Stimulated activated CD4-positive, alpha-beta T cell treated with anti-CD3 and anti-CD28 coated beads, Interleukin-2, amount 100 ng/mL, for 48 hours (primary cell): ENCODE measurements at places on chromosomes 12 and 14.
A peak's percentile ranks its signal among the peaks of the same experiment; 100 is the strongest.

DNA sequence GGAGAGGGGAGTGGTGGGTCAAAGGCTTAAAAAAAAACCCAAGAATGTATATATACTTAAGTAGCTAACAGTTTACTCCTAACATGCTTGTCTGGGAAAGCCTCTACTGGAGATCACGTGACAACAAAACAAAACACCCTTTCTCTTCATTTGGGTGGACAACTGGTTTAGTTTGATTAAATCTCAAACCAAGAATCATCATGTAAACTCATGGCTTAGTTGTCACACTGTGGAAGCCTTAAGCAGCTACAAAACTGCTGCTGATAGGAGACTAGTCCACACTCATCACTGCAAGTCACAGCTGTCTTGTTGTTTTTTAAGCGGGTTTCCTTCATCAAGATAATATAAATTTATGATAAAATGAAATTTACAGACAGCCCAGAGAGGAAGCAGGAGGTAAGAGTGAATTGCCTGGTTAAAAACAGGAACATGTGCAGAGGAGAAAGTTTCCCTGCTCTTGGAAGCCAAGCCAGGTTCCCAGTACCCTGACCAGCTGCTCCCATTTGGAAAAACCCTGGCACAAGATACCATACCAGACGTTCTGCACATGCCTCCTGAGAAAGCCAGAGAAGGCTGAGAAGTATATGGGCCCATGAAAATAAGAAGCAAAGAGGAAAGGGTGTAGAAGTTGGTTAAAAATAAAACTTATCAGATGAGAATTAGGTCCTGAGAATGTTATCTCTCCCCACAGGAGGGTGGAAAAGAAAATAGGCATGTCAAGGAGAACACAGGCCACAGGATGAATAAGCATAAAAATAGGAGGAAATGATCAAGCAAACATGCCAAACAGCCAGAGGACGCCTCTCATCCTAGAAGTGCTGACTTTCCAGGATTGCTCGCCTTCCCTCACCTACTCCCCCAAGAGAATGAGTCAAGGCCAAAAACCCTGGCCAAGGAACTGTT is 34.0 kb downstream of the EGLN3 start:
- no peak for DNase-seq

DNA sequence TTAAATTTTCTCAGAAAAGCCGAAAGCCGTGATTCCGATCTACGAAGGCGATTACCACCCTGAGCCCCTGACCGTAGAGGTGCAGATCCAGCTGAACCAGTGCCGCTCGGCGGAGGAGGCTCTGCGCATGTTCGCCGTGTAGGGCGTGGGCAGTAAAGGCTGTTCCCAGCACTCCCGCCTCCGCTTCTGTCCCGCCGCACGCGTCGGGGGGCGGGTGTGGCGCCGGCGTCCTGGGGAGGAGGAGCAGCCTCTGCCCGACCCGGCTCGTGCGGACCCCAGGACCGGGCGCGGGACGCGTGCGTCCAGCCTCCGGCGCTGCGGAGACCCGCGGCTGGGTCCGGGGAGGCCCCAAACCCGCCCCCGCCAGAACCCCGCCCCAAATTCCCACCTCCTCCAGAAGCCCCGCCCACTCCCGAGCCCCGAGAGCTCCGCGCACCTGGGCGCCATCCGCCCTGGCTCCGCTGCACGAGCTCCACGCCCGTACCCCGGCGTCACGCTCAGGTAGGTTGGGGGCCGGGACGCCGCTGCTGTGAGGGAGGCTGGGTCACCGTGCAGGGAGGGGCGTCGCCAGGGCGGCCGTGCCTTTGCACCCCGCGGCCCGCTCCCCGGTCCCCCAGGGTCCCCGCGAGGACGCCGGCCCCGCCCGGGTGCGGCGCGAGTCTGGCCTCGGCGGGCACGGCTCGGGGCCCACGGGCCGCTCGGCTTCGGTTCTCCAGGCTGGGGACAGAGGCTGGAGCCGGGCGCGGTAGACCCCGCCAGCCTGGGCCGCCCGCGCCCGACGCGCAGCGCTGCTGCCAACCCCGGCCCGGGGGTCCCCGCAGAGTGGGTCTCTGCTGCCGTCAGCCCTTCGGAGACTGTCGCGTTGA is at the start of gene B3GNT4:
Gene B3GNT4 (plus strand): TSS at position 409 of the 866 bp plus-strand sequence. CDS start 910 bp downstream, outside the sequence.
- DNase-seq = peak; percentile 45

DNA sequence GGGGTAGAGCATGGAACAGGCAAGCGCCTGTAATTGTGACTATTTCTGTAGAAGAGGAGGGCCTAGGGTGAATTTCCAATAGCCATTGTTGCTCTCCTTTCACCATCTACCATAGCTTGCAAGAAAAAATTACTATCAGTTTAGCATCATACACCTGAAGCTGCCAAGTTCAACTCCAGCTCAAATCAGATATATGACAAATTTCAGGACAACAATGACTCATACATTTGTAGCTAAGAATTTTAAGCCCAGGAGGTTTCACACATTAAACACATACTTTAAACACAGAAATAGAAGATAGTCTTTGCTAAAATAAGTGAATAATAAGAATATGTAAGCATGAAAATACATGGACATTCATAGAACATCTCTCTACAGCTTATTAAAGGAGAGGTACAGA is 17.6 kb upstream of the G2E3 start:
- no peak for DNase-seq

DNA sequence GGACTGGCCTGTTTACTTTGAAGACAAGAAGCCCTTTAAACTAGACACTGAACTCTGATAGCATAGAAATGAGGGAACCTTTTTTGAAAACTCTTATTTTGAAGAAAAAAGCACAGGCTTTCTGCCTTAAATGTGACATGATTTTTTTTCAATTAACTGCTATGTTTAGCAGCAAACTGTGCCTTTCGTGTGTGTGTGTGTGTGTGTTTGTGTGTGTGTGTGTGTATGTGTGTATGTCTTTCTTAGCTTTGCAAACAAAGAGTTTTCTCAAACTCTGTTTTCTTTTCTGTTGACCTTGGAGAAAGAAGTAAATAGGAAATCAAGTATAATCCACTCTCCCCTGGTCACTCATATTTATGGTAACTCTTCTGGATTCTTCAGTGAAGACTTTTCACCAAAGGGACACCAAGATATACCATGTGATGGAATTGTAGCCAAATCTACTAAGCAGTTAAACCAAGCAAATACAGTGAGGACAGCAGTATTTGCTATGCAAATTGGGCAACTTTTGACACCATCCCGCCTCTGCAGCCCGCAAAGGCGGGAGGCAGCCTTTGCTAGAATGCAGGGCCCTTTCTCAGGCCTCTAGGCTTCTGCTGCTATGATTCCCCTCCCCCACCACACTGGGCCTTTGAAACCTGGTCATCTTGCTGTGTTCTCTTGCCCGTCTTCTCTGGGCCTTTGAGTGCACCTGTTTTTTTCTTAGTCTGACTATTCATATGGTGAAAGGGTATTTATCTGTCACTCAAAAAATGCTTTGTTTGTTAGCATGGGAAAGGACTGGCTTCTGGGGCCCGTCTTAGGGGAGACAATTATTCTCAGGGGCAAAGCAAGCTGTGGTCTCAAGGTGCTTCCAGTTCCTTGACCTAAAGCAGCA is 107.9 kb downstream of the MYRFL start:
- DNase-seq = no peak

DNA sequence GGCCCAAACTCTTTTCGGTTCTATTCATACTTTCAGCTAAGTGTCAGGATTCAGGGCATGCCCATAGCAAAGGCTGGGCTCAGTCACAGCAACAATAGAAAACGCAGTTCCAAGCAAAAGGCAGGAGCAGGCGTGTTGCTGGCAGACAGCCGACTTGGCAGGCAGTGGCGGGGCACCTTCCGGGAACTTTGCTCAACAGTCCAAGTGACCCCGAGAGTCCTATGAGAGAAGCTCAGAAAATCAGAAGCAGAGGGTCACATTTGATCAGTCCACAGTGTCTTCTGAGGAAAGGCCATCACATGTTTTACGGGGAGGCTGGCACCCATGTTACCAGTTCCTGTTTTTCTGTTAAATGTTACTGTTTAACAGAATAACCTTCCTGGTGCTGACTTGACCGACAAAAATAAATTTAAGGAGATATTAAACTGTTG is 115.0 kb downstream of the DACT1 start:
- DNase-seq = no peak

- no peak for DNase-seq
These were observed 11.9 kb downstream of the KRT8 start for GRCh38 chr12:52892974-52893373.

- DNase-seq = no peak
These were observed 25.4 kb downstream of the CLMN start for GRCh38 chr14:95294320-95294719.

DNA sequence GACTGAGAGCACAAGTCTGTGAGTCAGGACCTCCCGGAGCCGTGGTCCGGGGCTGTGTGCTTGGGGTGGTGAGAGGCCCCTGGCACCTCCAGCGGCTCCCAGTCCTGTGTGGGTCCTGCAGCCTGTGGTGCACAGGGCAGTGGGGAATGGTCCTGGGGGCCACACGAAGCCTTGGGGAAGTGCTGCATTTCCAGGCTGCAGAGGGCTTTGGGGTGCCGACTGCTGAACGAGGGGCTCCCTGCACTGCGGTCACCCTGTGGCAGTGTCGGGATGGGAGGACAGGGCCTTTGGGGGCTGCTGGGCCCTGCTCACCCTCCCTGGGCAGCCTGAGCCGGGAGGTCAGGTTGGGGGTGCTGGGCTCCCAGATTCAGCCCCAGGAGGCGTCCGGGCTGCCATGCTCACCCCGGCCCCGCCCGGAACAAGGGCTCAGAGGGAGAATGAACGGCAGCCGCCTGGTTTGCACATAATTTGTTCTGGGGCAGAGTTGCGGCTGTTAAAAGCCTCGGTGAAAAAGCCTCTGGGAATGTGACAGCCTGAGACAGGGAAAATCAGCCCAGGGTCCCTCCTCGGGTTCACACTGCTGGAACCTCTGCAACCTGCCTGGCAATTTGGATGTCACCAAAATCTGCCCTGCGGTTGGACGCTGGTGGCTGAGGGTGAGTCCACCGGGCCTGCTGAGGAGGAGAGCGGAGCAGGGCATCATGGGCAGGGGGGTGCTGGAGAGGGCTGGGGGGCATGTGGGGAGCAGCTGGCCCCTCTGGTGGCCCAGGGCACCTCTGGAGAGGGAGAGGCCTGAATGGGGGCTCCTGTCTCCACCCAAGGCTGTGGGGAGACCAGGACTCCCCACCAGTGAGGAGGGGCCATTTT is 109.2 kb downstream of the KIF26A start:
- no peak for DNase-seq

- no peak for DNase-seq
These were observed 36.0 kb upstream of the GLIPR1 start for GRCh38 chr12:75444429-75445136.

- no peak for DNase-seq
These were observed 5.2 kb upstream of the SLCO1A2 start for GRCh38 chr12:21339921-21340320.

DNA sequence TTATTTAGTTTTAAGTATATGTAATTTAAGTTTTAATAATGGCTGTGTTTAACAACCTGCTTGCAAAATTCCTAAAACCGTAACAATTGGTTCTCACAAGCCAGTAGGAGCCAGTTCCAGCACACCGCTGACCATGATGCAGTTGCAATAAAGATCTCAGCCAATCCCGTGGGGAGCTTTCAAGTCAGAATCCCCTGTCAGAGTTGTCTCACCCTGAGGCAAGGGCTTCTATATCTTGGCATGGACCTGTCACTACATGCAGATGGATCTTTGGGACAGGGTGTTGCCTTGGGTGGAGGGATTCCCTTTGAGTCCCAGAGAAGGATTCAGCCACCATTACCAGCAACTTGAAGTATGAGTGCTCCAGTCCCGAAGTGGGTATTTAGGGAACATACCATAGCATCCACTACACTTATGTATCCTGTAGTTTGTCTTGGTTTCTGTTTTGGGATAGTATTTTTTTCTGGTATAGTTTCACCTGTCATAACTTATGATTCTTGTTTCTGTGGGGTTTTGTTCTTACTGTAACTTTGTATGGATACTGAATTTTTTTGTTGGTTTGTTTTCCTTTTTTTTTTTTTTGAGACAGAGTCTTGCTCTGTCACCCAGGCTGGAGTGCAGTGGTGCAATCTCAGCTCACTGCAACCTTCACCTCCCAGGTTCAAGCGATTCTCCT is 30.1 kb upstream of the LIMA1 start:
- no peak for DNase-seq

- DNase-seq = no peak
These were observed 9.2 kb downstream of the FOXN3 start for GRCh38 chr14:89407856-89408255.

DNA sequence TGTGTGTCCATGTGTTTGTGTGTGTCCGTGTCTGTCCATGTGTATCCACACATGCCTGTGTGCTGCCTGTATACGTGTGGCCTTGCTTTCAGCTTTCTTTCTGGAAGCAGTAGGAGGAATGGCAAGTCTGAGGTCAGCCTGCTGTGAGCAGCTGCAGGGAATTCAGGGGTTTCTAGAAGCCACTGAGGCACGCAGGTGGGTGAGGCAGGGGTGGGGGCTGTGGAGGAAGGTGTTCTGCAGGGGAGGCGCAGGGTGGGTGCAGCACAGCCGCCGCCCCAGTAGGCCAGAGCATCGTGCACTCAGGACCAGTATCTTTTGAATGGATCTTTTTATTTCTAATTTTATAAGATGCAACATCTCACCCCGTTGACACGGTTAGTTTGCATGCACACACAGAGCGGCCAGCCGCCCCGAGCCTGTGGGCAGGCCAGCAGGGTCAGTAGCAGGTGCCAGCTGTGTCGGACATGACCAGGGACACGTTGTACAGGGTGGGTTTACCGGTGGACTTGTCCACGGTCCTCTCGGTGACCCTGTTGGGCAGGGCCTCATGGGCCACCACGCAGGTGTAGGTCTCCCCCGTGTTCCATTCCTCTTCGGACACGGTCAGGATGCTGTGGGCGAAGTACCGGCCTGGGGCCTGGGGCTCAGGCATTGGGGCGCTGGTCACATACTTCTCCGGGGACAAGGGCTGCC is 327.7 kb downstream of the TMEM121 start:
- no peak for DNase-seq

DNA sequence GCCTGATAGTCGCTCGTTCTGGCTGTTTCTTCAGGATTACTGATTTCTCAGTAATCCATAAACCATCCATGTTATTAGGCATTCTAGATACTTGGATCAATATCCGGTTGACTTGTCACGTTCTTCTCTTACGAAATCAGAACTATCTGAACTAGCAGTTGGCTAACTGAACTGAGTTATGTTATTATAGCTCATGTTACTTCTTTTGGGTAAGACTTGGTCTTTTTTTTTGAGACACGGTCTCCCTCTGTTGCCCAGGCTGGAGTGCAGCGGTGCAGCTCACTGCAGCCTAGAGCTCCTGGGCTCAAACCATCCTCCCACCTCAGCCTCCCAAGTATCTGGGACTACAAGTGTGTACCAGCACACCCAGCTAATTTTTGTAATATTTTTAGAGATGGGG is 178.6 kb downstream of the PRKCH start:
- DNase-seq = no peak

- no peak for DNase-seq
These were observed 310.2 kb downstream of the CCDC91 start for GRCh38 chr12:28500373-28501024.

DNA sequence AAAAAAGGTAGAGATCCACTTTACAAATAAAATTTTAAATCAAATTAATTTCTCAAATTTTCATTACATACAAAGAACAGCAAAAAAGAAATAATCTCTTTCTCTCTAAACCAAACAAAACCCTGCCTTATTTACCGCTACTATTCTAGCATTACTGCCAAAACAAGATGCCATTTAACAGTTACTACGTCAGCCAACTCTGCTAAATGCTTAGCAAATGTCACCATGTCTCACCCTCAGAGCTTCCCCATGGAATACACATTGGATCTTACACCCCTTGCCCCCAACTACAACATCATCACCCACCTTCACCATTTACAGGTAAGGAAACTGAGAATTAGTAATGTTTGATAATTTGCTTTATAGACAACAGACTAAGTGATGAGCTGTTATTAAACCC is 23.0 kb upstream of the NR2C1 start:
- DNase-seq = no peak
